NT2/D1 (cell line): ENCODE measurements at places on chromosomes 2 and 18.

- no peak for DNase-seq
These were observed 741.3 kb upstream of the RAB6C start for GRCh38 chr2:129237966-129238725.

DNA sequence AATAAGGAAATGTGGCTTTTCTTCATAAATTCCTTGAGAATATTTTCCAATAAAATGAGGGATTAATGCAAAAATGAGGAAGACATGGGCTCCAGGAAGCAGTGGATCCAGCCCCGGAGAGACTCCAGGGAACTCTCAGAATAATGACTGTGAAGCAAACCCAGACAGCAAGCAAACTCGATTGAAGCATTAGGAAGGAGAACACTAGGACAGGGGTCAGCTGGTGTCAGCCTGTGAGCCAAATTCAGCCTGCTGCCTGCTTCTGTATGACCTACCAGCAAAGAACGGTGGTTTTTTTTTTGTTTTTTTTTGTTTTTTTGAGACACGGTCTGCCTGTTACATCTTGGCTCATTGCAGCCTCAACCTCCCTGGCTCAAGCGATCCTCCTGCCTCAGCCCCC lies 274.3 kb upstream of the FBXO11 start:
- no peak for DNase-seq

DNA sequence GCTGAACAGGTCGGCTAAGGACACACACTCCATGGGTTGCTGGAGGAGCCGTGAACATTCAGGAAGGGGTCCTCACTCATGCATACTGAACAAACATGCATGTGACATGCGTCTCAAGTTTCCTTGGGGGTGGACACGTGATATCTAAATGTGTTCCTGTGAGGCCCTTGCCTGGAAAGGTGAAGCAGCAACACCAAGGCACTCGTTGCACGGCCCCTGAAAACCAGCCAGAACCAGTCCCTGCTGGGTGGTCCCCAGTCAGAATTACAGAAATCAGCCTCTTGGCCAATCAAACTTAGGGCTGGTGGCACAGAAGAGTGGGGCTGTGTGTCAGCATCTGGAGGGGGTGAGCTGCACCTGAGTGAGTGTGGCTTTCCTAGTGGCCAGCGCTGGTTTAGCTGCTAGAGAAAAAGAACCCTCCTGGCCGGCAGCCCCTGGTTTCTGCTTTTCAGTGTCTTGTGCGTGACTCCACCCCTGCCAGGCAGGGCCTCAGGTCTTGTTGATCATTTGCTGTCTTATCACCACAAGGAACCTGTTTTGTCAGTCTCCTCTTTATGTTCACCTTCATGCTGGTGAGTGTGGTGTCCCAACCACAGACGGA lies 3.2 kb upstream of the AQP12B start:
- DNase-seq, result no peak

- DNase-seq, result no peak
These were observed 167.1 kb downstream of the PDE1A start for GRCh38 chr2:182259629-182260150.

DNA sequence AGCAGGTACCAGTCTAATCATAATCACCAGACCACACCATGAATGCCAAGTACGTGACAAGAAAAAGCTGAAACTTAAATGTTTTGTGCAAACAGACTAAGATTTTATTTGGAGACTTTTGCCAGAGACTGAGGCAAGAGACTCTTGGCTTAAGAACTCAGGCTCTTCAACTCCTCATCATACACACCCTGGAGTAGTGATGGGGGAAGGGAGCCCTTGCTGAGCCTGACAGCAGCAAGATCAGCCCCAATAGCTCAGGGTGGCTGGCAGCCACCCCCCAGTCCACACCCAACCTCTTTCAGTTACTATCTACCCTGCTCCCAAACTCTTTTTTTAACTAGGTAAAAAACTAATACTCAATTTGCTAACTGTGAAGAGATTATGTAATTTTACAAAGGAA lies 114.8 kb downstream of the CCBE1 start:
- DNase-seq, result no peak

DNA sequence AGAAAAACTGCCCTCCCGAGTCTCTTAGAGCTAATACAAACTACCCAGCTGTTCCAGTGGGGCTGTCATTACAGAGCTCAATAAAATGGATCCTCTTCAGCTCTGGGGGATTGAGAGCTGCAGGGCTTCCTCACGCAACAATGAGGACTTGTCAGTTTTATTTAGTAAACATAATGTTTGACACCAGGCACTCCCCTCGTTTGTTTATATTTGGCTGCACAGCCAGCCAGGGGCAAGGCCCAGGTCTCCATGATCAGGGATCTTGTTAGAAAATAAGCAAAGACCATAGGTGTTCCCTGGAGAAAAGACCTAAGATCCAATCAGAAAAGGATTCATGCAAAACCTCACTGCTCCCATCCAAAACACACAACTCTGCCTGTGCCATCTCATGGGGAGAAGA lies 158.2 kb downstream of the C1D start:
- DNase-seq, result no peak

DNA sequence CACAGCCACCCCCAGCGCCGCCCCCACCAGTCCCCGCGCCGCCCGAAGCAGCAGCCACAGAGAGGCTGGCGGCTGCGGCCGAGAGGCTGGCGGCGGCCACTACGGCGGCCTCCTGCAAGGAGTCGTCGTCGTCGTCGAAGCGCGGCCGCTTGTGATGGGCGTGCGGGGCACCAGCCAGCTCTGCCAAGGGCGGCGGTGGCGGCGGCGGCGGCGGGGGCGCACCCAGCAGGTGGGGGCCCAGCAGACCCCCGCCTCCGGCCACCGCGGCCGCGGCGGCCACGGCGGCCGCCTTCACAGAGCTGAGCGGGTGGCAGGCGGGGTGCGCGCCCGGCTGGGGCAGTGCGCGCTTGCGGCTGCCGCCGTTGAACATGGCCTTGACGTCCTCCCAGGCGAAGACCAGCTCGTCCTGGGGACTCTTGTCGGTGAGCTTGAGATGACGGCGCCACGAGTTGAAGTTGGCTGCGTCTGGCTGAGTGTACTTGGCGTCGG lies 3.3 kb downstream of the SKOR2 start:
- no peak for DNase-seq

DNA sequence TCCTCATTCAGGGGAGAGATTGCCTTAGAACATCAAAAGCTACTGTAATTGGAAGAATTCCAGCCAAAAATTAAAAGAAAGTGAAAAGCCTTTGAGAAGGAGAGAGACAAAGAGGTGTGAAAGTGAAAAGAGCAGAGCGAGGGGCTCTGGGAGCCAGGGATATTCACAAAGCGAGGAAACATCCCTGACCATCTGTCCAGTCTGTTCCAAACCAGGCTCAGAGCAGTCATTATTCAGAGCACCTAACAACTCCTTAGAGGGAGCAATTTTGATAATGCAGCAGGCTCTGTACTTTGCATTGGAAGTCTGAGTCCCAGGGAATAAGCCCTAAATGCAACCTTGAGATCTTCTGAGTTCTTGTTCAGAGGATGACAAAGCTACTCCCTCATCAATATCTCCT lies 119.1 kb upstream of the LYPD1 start:
- no peak for DNase-seq

- DNase-seq, result no peak
These were observed 16.6 kb downstream of the SP110 start for GRCh38 chr2:230203110-230203676.

DNA sequence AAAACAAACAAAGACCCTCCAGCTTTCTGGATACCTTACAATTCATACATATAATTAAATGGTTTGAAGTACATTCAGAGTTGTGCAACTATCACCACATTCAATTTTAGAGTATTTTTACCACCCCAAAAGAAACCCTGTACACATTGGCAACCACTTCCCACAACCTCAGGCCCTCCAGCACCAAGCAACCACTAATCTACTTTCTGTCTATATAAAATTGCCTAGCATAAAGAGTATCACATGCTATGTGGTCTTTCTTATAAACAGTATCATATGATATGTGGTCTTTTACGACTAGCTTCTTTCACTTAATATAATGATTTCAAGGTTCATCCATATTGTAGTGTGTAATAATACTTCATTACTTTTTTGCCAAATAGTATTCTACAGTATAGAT lies 7.3 kb downstream of the IER3IP1 start:
- no peak for DNase-seq

DNA sequence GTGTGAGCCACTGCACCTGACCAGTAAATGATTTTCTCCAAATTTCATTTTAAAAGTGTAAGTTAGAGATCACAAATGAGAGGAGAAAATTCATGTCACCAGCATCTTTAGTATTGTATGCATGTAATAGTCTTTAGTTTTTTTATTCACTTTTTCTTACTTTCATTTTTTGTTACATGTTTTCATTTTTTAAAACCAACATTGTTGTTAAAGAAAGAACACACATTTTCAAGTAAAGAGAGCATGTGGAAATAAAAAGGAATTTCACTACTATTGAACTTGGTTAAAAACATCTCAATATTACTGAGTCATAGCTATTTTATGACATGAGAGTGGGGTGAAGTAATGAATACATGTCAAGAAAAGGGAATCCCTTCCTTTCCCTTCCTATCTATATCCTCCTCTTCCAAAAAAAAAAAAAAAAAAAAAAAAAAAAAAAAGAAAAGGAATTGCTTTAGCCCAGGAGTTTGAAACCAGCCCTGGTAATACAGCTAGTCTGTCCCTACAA lies 29.1 kb upstream of the PMAIP1 start:
- no peak for DNase-seq

DNA sequence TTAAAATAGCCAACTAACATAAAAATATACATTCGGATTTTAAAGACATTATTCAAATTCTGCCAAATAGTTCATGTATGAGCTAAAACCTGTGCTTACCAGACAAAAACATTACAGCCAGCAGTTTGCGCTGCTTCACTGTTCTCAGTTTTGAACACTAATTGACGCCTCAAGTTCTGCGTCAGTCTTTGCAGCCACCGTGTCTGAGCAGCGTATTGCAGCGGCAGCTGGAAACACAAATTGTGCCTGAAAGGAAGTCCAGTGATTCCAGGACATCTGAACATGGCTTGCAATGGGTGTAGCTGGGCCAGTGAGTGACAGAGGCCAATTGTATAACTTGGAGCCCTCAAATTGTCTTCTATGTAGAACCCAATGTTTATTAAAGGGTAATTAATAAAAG lies 267.6 kb downstream of the TFCP2L1 start:
- no peak for DNase-seq

GRCh38 chr2:235666213-235666781 lies 172.5 kb downstream of the AGAP1 start:
- DNase-seq, result peak; percentile 75

DNA sequence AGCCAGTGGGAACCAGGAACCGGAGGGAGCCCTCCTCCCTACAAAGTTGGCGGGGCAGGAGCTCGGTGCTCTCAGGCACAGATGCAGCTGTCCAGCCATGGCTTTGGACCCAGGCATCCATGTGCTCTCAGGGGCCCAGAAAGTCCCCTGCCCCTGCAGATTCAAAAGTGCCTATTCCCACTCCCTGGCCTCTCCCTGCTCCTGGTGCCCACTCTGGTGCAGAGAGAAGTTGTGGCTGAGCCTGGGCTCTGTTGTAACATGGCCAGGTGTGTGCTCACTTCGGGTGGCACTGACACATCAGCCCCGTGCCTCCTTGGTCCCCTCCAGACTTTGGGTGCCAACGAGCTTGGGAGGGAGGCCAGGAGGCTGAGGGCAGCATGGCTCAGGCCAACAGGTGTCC lies 315.8 kb upstream of the KYNU start:
- no peak for DNase-seq

DNA sequence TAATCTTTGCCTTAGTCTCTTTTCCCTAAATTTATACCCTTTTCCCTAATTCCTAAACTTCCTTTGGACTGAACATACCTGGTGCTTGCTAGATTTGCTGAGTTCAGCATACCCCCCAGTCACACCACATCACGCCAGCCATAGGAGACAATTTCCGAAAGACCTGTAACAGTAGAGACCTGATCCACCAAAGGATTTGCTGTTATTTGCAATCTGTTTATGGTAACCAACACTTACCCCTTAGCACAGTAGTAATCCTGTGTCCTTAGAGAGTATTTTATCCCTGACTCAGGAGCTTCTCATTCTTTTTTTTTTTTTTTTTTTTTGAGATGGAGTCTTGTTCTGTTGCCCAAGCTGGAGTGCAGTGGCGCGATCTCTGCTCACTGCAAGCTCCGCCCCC lies 8.6 kb downstream of the PSMG2 start:
- DNase-seq, result no peak
